NCI-H226 (cell line): ENCODE measurements at places on chromosomes 4 and X.

DNA sequence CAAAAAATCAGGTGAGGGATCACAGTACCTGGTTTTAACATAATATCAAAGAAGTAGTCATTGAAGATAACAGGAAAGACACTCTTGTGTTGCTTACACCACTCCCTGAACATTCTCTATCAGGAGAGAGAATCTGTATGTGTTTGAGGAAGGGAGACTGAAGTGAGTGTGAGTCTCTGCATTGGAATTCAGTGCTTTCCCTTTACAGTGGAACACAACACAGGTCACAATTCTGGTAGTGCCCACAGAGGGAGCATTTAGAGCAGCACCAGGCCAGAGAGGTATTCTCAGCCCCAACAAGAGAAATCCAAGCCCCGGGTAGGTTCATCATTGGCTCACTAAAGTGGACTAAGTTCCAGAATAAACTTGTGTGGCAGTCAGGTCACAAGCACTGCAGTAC is 64.7 kb upstream of the UBQLN2 start:
- DNase-seq: no peak

GRCh38 chrX:101370888-101371504 is 15.0 kb downstream of the BTK start:
- no peak for DNase-seq

DNA sequence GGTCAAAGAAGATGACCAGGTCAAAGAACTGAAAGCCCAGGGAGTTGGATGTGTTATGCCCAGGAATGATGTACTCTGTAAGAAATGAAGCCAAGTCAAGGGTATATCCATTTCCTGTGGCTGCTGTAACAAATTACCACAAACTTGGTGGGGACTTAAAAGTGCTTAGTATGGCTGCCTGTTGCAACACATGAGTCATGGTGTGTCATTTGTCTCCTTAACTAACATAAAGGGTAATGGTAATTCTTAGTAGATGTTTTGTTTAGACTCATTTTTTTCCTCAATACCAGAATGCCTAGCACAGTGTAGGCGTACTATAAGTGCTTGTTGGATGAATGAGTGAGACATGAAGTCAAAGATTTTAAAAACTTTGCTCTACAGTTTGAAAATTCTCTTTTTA is 45.7 kb downstream of the SYTL5 start:
- peak; percentile 34 for DNase-seq

DNA sequence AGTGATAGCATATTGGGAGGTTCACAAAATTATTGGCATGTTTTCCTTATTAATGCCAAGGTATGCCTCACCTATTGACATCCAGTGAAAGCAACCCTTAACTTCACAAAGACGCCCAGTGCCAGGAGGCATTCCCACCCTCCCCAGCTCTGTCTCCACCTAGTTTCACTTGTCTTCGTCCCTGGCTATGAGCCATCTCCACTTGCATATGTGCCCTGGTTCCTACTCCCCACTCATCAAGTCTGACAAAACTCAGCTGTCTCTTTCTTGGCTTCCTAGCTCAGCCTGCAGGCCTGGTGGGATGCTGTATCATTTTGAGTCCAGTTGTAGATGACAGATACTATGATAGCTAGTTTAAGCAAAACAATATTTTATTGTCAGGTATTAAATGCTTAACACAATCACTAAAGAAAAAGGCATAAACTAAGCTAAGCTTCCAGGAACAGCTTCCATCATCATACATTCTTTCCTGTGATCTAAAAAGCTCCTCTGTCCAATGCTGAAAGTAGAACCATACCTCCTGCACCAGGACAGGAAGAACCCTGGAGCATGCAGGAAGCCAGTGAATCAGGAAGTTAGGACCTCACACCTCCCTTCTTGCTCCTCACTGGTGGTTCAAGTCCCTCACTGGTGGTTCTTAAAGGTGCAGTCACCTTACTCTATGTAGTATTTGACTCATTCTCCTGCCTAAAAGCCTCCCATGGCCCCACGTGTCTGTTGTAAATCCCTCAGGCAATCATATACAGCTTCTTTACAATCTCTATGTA is 410.3 kb upstream of the RASGEF1B start:
- DNase-seq: no peak

DNA sequence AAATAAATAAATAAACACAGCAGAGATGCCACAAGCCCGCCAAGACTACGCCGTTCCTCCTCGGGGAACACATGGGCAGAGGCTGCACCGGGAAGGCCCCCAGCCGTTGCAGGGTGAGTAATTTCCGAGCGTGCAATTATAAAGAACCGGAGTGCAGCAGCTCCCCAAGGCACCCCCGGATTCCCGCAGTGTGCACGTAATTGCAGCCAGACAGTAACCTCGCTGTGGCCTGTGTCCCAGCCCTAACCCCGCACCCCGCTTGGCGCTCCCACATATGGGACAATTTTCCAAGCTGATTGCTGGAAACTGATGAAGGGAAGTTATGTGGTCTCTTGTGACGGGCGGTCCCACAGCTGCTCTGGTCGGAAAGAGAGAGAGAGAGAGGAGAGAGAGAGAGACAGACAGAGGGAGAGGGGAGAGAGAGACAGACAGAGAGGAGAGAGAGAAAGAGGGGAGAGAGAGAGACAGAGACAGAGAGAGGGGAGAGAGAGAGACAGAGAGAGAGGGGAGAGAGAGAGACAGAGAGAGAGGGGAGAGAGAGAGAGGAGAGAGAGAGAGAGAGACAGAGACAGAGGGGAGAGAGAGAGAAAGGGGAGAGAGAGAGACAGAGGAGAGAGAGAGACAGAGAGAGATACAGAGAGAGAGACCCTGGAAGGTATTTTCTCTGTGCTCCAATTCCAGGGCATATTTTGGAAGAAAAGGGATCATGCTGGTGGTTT is 275.4 kb downstream of the SHOX start:
- DNase-seq: no peak

- DNase-seq: peak; percentile 53
Measured at GRCh38 chr4:110480031-110480549, 4.1 kb downstream of the ENPEP start.
